ENCODE measurements at places on chromosomes 3 and 15.

GRCh38 chr15:60392986-60393790 lies 4.6 kb downstream of the ANXA2 start:
- DNase-seq: peak; percentile 31

GRCh38 chr3:35640190-35641165 lies 1.2 kb downstream of the ARPP21 start:
- DNase-seq: no peak

GRCh38 chr3:195440379-195440778 lies 2.4 kb downstream of the ACAP2 start:
- DNase-seq: no peak

- DNase-seq: no peak
These were observed 76.6 kb upstream of the LINGO1 start for GRCh38 chr15:77709135-77709886.

DNA sequence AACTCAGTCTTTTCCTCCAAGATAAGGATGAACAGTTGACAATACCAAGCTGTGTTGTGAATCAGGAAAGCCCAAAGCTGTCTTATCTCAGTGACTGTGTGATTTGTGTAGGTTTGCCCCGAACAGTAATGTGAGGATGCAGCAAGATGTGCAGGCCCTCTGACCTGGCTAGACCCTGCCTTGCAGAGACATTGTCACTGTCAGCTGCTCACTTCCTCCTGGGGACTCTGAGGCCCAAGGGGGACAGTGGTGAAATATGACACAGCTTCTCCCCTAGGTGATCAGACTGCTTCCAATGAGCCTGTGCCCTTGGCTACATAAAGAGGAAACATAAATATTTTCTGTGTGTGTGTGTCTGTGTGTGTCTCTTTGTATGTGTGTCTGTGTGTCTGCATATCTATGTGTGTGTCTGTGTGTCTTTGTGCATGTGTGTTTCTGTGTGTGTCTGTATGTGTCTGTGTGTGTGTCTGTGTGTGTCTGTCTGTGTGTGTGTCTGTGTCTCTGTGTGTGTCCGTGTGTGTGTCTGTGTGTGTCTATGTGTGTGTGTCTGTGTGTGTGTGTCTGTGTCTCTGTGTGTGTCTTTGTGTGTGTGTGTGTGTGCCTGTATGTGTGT lies 21.7 kb downstream of the LRRK1 start:
- no peak for DNase-seq

GRCh38 chr15:61997786-61998185 lies 62.5 kb downstream of the VPS13C start:
- DNase-seq: no peak

- DNase-seq: no peak
These were observed 41.4 kb downstream of the OSTN start for GRCh38 chr3:191240486-191240885.

GRCh38 chr15:26126819-26127387 lies 263.8 kb upstream of the ATP10A start:
- no peak for DNase-seq

DNA sequence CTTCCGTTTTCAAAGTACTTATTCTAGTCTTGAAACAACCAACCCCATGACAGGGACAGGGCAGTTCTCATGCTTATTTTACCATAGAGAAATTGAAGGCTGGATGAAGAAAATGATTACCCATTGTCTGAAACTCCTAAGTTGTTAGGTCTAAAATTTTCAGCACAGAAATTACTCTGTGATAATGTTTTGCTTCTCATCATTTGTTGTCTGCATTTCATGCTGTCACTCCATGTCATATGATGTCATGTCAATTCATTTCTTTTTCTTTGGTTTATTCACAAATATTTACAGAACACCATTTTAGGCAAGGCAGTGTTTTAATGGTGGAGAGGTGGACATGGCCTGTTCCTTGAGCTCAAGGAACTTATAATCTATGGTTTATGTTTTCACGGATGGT lies 98.2 kb upstream of the RASGRP1 start:
- no peak for DNase-seq

DNA sequence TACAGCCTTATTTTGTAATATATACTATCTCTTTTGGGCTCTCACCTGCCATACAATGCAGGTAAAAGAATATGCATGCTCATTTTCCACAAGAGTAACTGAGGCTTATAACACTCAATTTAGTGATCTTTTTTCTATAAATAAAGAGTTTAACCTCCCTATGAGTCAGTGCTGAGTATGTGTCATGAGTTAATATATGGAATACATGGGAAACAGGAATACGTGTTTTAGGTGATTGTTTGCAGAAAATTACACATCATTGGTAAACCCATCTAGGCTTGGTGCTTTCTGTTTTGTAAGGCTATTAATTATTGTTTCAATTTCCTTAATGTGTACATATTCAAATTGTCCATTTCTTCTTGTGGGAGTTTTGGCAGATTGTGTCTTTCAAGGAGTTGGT lies 411.3 kb downstream of the GRM7 start:
- DNase-seq: no peak

- DNase-seq: no peak
These were observed 135.0 kb downstream of the VPS8 start for GRCh38 chr3:184946917-184947316.

DNA sequence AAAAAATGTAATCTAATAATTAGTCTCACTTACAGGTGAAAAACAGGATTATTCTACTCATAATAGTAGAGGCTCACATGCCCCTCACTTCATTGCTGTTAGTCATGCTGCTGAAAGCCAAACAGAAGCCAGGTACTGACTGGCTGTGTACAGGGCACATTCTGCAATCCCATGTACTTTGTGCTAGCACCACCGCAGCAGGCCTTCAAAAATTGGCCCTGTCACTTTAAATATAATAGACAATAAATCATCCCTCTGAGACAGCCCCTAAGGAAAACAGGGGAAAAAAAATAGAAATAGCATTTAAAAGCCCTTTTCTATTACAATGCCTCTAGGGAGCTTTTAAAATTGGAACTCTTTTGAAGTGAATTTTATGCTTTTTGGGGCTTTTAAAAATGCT lies 723.8 kb downstream of the TUSC7 start:
- no peak for DNase-seq

DNA sequence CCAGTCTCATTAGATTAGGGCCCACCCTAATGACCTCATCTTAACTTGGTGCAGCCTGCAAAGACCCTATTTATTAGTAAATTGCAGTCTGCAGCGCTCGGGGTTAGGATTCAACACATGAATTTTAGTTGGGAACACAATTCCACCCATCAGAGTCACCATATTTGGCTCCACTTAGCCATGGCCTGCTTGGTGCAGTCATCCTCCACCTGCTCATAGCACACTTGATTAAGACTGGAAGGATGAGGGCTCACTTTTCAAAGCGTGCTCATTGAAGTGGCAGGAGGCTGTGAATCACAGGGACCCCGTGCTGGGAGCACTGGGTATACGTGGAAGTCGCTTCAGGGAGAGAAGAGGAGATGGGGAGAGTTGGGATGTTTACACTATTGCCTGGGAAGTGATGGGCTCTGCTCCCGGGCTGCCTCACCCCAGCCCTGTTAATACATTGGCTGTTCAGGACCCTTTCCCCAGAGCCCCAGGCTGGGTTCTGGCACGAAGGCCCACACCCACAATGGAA lies 68.2 kb downstream of the ASB7 start:
- DNase-seq: no peak

Data from left ventricle myocardium inferior (tissue), 1 donor.